Stimulated activated CD4-positive, alpha-beta T cell treated with anti-CD3 and anti-CD28 coated beads, Interleukin-1b, Interleukin-23, amount 100 ng/mL, for 1 hour (primary cell): ENCODE measurements at places on chromosomes 12 and 14.

- DNase-seq = no peak
Measured at GRCh38 chr12:9364224-9365176, 156.3 kb upstream of the PZP start.

DNA sequence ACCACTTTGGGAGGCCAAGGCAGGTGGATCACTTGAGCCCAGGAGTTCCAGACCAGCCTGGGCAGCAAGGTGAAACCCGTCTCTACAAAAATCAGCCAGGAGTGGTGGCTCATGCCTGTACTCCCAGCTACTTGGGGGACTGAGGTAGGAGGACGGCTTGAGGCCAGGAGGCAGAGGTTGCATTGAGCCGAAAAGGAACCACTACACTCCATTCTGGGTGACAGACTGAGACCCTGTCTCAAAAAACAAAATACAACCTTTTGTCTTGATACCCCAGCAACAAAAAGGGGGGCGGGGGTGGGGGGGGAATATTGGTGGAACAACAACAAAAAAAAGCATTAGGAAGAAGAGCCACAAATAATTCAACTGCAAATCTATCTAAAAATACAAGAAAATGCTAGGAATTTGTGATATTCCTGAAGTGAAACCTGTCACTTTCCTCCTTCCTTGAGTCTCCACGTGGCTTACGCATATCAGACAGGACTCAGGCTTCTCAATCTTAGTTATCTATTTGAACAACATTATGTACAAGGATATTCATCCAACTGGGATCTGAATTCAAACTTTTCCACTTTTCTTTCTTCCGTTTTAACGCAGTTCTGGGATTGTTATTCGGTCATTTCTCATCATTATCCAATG is 1.3 kb downstream of the R3HDM2 start:
- DNase-seq = no peak

- no peak for DNase-seq
Measured at GRCh38 chr14:85883966-85884365, 354.0 kb downstream of the FLRT2 start.

- DNase-seq = no peak
Measured at GRCh38 chr14:26598081-26598671, 343 bp upstream of the NOVA1 start.
